ENCODE measurements at places on chromosomes 3 and 15. TPM values are rescaled to one million over a fixed set of nuclear protein-coding genes. Genes with fewer than 3 reads are reported as not detected.

The SLC6A11 gene
- total RNA-seq: not detected

The BOC gene
- 2.4 TPM for total RNA-seq

The MAP1A gene
- 132 TPM for total RNA-seq

The SLC38A3 gene
- not detected for total RNA-seq

The COLQ gene
- 0.23 TPM for total RNA-seq

The TMCO5A gene
- total RNA-seq: not detected

The CSPG5 gene
- total RNA-seq: 0.30 TPM

The CKMT1A gene
- total RNA-seq: not detected

The GPR176 gene
- total RNA-seq: 142 TPM

The SLC7A14 gene
- 4.9 TPM for total RNA-seq

The PIF1 gene
- total RNA-seq: 5.8 TPM

The CCDC54 gene
- total RNA-seq: not detected

The CLDN18 gene
- not detected for total RNA-seq

The CFAP100 gene
- total RNA-seq: not detected

The C3orf20 gene
- not detected for total RNA-seq

The LMAN1L gene
- total RNA-seq: not detected

The MASP1 gene
- 25.5 TPM for total RNA-seq

The ACKR4 gene
- under 0.01 TPM for total RNA-seq

The GPR27 gene
- not detected for total RNA-seq

The UNC13C gene
- not detected for total RNA-seq

The GOLGA6D gene
- total RNA-seq: not detected

The CPB1 gene
- total RNA-seq: not detected

The CHAC1 gene
- 41.9 TPM for total RNA-seq

The CLSTN2 gene
- total RNA-seq: 5.9 TPM

The GOLGA8R gene
- 3.3 TPM for total RNA-seq

The HTD2 gene
- total RNA-seq: 11.5 TPM

The LYSMD2 gene
- 9.6 TPM for total RNA-seq

The OSBPL10 gene
- total RNA-seq: 9.3 TPM

The DUOX1 gene
- not detected for total RNA-seq

The CPNE9 gene
- total RNA-seq: not detected

The GOLGA6B gene
- total RNA-seq: not detected

The PLS1 gene
- total RNA-seq: 2.7 TPM

The INKA1 gene
- total RNA-seq: 3.9 TPM

The CD200R1 gene
- total RNA-seq: not detected

The PRKCD gene
- total RNA-seq: 1.8 TPM

The ZNF80 gene
- not detected for total RNA-seq

The MPI gene
- total RNA-seq: 68.3 TPM

The ROBO1 gene
- total RNA-seq: 111 TPM

The ADGRG7 gene
- total RNA-seq: 0.30 TPM

The SERPINI2 gene
- total RNA-seq: not detected

The MFGE8 gene
- 447 TPM for total RNA-seq

The ILDR1 gene
- not detected for total RNA-seq
